NCI-H774 (cell line): ENCODE measurements at places on chromosomes 13 and 19.

DNA sequence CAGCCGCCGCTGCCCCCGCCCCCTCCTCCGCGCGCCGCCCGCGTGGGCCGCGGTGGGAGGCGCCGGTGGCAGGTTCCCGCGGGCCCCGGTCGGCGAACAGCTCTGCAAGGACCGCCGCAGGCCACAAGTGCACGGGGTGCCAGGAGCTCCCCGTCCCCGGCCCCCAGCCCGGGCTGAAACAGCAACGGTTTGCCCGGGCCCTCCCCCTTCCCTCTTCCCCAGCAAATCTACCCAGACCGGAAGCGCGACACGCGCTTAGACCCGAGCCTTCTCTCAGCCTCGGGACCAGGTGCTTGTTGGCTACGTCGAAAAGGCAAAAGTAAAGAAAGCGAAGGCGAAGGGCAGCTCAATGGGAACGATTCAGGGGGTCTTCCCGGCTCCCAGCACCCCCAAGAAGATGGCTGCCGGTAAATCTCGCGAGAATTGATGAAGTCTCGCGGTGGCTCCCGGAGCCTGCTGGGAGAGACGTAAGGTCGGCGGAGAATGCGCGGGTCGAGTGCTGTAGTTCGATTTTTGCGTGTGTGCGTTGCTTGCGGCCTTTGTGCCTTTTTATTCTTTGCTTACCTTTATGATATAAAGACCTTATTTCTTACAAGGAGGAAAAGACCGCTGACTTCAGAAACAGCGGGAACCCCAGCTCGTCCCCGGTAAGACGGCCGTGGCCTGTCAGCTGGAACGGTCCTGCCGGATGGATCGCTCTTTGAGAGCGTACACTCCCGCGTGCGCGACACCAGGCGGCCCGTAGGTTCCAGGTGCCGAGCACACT lies at the start of gene RBM26:
Gene RBM26 (minus strand): TSS at position 425 of the 766 bp plus-strand sequence. CDS start 481 bp downstream, outside the sequence.
- peak; percentile 76 for DNase-seq

DNA sequence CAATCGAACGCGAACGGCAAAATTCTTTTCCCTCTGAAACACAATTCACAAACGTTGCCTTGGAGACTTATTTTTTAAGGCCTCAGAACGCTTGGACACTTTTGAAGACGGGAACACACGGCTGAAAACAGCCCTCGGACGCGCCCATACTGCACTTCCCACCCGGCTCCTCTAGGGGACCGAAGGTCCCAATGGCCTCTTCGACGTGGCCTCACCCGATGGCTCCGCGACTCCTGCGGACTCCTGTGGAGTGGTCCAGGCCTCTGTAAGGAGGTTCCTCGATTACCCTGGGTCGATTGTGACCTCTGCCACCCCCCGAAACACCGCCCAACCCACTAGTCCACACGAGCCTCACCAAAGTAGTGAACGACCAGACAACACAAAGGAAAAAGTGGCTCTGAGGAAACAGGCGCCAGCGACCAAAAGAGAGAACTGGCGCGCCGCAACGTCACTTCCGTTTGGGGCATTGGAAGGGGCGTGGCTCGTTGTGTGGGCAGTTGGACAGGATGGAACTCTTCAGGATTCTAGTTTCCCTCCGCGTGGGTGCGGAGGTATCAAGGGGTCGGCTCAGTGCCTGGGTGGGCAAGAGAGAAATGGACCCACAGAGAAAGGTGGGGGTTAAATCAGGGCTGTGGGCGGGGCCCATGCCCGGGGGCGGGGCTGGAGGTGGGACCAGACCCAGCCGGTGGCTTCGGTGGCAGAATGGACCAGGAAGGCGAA lies at the start of gene ZNF560:
Gene ZNF560 (minus strand): TSS at position 434 of the 720 bp plus-strand sequence. CDS start 23,303 bp downstream, outside the sequence.
- DNase-seq = no peak

GRCh38 chr19:58558066-58558622 lies at the start of gene UBE2M:
UBE2M (minus strand) TSS chr19:58558611; CDS start chr19:58558381, 230 bp downstream.
- no peak for DNase-seq

GRCh38 chr13:106494936-106495335 lies 40.5 kb downstream of the EFNB2 start:
- no peak for DNase-seq

DNA sequence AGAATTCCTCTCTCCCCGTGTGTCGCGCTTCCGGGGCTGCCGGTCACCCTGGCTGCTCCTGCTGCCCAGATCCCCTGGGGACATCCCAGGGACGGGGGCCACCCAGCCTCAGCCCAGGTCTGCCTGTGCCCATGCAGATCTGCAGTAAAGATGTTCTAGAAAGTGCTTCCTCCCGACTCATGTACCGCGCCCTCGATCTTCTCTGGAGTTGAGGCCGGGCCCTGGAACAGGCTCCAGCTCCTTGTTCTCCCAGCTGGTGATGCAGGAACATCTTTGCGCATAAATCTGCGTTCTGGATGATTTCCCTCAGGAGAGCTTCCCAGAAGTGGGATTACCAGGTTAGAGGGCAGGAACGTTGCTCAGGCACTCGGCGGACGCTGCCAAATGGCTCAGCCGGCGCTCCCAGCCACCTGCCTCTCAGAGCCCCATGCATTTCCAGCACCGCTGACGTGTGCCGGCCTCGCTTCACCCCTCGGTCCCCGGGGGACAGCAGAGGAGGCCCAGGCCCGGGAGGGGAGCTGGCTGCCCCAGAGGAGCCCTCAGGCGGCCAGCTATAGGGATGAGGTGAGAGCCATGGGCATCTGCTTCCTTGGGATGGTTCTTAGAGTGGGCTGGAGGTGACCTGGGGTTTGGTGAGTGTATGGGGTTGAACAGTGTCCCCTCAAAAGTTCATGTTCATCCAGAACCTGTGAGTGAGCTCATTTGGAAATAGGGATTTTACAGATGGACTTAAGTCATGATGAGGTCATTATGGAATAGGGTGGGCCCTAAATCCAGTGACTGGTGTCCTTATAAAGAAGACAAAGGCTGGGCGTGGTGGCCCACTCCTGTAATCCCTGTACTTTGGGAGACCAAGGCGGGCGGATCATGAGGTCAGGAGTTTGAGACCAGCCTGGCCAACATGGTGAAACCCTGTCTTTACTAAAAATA lies 42.6 kb downstream of the CRTC1 start:
- no peak for DNase-seq

- DNase-seq = no peak
Measured at GRCh38 chr19:40775632-40776022, 306 bp downstream of the MIA start.
